Activated CD8-positive, alpha-beta memory T cell treated with anti-CD3 and anti-CD28 coated beads for 1 hour (primary cell): ENCODE measurements at places on chromosomes 11 and 22.

- DNase-seq = no peak
Observed at GRCh38 chr11:35337136-35337913, 82.0 kb downstream of the SLC1A2 start.

DNA sequence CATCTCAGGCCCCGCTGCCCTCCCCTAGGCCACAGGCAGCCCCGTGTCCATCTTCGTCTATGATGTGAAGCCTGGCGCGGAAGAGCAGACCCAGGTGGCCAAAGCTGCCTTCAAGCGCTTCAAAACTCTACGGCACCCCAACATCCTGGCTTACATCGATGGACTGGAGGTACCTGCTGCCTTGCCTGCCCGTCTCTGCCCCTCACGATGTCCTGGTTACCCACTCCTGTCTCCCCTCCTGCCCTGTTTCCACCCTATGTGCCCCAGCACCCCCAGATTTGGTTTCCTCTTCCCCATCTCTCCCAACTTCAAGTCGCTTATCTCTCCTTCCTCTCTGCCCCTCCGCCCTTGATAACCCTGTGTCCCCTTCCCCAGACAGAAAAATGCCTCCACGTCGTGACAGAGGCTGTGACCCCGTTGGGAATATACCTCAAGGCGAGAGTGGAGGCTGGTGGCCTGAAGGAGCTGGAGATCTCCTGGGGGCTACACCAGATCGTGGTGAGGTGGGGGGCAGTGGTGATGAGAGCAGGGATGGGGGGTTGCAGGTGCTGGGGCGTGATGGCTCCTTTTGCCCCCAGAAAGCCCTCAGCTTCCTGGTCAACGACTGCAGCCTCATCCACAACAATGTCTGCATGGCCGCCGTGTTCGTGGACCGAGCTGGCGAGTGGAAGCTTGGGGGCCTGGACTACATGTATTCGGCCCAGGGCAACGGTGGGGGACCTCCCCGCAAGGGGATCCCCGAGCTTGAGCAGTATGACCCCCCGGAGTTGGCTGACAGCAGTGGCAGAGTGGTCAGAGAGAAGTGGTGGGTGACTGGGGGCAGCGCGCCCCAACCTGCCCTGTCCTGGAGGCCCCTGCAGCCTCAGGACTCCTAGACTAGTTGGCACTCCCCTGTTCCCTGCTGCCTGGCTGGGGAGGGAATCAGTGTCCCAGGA is 930 bp downstream of the SCYL1 start:
- no peak for DNase-seq

GRCh38 chr22:39250131-39250530 is 5.3 kb upstream of the PDGFB start:
- DNase-seq = no peak

- no peak for DNase-seq
Observed at GRCh38 chr11:100741866-100742625, 55.0 kb downstream of the ARHGAP42 start.

DNA sequence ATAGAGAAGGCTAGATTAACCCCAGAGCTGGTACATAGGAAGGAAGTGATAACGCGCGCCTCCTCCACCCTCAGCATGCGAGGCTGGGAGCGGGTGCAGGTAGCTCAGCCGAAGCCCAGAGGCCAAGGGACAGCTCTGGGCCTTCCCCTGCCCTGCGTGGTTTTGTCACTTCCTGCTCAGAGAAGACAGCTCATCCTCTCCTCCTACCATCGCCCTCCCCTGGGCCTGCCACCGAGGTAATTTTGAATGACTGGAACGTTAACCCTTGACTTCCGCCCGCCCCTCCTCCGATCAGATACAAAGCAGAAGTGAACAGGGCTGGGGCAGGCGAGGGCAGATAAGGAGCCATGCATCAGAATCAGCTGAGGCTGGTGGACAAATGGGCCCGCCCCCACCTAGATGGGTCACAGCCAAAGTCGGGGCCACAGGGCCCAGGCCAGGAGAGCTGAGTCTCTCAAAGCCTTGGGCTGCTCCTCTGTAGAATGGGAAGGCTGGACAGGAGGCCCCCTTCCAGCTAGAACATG is 1.6 kb downstream of the RAC2 start:
- peak; percentile 76 for DNase-seq

GRCh38 chr11:117830072-117830471 is 5.5 kb upstream of the FXYD2 start:
- no peak for DNase-seq

GRCh38 chr11:134542401-134543165 is 130.5 kb upstream of the B3GAT1 start:
- no peak for DNase-seq

DNA sequence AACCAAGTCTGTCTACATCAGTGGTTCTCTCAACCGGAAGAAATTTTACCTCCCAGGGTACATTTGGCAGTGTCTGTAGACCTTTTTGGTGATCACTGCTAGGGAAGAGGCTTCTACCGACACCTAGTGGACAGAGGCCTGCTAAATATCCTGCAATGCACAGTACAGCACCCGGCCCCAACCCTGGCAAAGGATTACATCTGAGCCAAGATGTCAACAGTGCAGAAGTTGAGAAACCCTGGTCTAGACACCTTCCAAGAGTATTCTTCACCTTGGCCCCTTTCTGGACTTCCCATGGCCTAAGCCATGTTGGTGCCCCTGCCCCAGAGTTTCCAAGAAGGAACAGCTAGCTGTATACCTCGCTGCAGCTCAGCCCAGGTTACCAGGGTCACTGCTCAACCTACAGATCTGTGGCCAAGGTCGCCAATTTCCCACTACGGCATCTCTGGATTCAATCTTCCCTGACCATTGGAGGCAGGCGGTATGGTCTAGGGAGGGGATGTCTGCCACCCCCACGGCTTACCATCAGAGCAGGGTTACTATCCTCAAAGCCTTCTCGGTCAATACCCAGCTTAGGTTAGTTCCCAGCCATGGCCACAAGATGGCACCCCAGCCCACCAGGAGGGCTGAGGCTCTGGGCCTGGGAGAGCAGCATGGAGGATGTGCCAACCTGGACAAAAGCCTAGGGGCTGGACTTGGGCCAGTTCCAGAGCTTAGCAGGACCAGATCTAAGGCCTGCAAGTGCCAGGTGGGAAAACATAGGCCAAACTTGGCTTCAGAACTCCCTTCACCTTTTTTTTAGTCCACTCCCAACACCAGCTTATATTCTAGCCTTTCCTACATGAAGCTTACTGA is 3.7 kb upstream of the KCNC1 start:
- peak; percentile 28 for DNase-seq

DNA sequence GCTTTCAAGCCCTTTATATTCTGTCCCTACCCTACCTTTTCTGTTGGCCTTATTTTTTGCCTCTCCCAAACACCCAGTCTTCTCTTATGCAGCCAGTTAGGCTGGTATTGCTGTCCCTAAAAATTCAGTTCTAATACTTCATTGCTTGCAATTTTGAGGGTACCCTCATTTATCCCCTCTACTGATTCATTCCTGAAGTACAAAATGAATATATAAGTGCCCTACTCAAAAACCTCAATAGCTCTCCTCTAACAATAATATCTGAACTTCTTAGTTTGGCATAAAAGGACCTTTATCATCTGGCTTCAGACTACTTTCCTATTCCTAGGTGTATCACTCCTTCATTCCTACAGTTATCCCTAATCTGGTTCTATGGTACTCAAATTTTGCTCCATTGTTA is 5.2 kb upstream of the EIF4G2 start:
- no peak for DNase-seq

- DNase-seq = no peak
Observed at GRCh38 chr11:128231845-128232410, 355.4 kb downstream of the ETS1 start.

GRCh38 chr11:107538239-107538638 is 27.3 kb downstream of the ALKBH8 start:
- DNase-seq = no peak

- no peak for DNase-seq
Observed at GRCh38 chr22:32310777-32311176, 46.9 kb upstream of the RFPL3 start.

DNA sequence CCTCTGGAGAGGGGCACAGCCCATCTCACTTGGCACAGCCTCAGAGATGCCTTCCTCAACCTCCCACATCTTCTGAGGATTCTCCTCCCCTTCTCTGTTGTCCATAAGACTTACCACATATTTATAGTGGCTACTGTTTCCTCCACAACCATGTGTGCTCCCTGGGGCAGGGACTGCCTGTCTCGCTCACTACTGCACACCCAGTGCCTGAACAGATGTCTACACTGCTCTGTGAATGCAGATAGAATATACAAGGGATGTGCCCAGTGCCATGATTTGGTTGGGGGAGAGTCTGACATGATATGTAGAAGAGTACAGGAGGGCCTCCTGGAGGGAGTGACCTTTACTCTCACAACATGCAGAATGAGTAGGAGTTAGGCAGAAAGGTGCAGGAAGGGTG is 67.3 kb upstream of the ANO1 start:
- no peak for DNase-seq

DNA sequence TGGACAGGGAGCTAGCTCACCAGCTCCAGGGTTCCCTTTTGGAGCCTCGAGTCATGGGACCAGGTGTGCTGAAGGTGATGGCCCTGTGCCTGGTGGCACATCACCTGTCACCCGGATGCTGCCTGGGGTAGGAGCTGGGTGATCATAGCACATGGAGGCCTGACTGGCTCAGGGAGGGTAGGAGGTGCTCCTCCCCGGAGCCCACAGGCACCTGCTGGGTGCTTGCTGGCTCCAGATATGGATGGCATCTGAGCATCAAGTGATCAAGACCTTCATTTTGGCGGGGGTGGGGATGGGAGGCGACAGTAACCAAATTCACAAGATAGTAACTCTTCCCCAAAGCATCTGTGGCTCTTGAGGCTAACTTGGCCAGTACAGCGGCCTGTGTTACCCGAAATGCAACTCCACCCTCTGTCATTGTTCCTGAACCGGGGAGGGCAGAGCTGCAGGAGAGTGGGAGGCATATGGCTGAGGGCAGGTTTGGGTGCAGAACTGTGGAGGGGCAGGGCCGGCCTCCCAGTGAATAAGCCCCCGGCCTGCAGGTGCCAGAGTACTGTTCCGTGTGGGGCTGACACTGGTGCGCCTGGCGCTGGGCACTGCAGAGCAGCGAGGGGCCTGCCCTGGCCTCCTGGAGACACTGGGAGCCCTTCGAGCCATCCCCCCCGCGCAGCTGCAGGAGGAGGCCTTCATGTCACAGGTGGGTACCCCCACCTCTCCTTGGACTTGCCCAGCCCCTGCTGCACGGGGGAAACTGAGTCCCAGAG is 4.7 kb downstream of the TBC1D10C start:
- DNase-seq = no peak

- DNase-seq = no peak
Observed at GRCh38 chr11:102047305-102047924, at the start of gene CFAP300. Gene CFAP300, plus strand, starts transcription at chr11:102047437. Its CDS starts 34 bp downstream, at chr11:102047471.

DNA sequence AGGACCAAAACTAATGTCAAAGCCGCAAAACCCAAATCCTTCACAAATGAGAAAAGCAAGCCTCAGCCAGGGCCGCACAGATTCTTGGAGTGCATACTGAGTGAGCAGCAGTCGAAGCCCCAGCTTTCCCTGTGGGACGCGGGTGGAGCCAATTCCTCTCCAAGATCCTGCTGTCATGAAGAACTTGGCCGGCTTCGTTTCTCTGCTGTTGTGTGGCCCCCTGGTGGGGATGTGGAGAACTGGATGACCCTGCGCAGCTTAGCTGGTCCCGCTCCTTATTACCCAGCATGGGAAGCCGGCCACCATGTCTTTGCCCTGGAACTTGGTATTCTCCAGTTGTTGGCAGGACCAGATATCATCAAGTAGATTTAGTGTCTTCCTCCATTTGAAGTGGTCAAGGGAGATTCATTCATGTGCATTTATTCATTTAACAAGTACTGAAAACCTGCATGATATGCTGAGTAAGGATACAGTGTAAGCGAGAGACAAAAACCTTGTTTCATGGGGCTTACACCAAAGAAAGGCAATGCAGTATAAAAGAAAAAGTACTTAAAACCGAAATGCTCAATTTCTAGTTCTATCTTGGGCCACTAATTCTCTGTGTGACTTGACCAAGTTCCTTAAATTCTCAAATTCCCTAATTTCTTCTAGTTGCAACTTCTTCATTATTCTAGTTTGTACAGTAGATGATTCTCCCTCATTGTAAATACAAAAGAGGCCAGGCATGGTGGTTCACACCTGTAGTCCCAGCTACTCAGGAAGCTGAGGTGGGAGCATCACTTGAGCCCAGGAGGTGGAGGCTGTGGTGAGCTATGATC is 56.7 kb upstream of the CRTAM start:
- DNase-seq = peak; percentile 60

GRCh38 chr22:49904040-49904369 is 14.2 kb downstream of the ALG12 start:
- DNase-seq = no peak

GRCh38 chr11:59857439-59858434 is 8.6 kb downstream of the TCN1 start:
- no peak for DNase-seq

DNA sequence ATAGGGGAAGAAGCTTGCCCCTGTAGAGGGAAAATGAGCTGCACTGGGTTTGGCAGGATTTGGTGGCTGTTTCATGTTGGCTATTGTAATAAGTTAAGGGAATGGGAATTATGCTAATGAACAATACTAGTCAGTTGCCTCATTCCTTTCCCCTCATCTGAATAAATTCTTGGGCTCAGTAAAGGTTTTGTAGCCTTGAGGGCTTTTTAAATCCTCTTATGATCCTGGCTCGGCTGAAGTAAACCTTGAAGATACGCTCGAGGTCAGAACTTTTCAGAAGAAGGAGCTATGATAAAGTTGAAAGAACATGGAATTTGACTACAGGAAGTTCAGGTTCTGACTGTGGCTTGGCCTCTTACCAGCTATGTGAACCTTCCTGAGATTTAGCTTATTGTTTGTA is 448.7 kb downstream of the RAB38 start:
- no peak for DNase-seq

GRCh38 chr11:10893714-10894151 is 35.9 kb upstream of the ZBED5 start:
- no peak for DNase-seq

GRCh38 chr22:31230155-31230870 is 18.2 kb downstream of the LIMK2 start:
- DNase-seq = no peak

DNA sequence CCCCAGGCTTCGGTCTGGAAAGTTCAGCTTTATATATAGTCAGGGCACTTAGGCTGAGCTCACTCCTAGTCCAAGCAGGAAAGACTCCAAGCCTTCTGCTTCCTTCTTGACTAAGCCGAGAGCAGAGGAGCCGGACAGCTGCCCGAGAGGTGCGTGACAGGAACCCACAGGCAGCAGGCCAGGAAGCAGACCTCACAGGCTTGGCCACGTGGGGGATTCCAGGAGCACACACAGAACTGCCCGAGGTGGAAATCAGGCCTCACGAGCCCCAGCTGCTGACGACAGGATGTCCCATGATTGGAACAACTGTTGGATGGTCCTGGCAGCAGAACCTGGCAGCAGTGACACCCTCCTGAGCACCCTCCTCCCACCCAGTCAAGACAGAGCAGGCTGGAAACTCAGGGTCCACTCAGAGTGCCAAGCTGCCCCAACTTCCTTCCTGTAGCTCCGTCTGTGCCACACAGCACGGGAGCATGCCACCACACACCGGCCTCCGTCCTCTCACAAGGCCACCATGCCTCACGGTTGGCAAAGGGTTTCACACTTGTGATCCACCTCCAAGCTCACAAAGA is 5.4 kb downstream of the PLA2G6 start:
- no peak for DNase-seq

- no peak for DNase-seq
Observed at GRCh38 chr11:82539669-82540068, 194.0 kb downstream of the FAM181B start.

GRCh38 chr22:26143806-26144325 is 25.4 kb upstream of the SEZ6L start:
- DNase-seq = no peak

- no peak for DNase-seq
Observed at GRCh38 chr22:39122772-39123470, 25.9 kb downstream of the APOBEC3H start.

- DNase-seq = no peak
Observed at GRCh38 chr22:31044262-31044861, 36.8 kb upstream of the SMTN start.
